Gastrocnemius medialis (tissue), 4 donors: ENCODE measurements at places on chromosomes 2 and 18. TPM values are rescaled to one million over a fixed set of nuclear protein-coding genes. Genes with fewer than 3 reads are reported as not detected.
A peak's percentile ranks its signal among the peaks of the same experiment; 100 is the strongest.

GRCh38 chr2:97758131-97758705, 44.8 kb downstream of the ZAP70 start:
- H3K36me3 ChIP-seq, result no peaks in the 10 kb centered on the region
- H3K4me3 ChIP-seq, result no peak overlapping the region
- peak overlapping the region; percentile 35 for H3K27ac ChIP-seq
- H3K27me3 ChIP-seq, result no peaks in the 10 kb centered on the region
- no peaks in the 10 kb centered on the region for H3K4me1 ChIP-seq

DNA sequence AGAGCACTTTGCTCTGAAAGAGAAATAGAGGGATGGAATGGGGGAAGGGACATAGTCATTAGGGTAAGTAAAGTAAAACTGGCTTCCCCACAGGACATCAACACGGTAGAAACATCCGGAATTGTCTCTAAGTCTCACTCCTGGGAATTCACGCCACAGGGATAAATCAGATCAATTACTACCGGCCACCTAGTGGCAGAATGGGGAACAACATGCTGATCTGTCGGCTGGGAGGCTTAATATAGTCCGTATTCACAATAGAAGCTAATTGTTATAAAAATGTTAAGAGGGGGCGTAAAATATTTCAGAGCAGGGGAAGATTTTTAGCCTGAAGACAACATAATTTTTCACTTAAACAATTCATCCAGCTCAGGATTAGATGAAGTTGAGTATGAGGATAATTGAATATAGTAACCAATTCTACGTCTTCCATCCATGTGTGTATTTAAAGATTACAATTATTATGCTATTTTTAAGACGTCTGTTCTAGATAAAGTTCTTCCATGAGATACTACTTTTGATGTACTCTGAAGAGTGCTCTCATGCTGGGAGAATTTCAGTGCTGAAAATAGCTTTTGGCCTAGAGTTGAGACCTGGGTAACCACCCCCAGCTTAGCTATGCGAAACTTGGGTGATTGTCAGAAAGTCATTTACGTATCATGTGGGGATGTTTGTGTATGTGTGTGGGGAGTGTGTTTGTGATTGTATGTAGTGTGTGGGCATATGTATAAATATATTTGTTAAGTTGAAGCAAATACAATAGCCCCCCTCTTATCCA, 65.7 kb downstream of the LRRTM1 start:
- no peak overlapping the region for H3K27ac ChIP-seq
- H3K36me3 ChIP-seq, result no peaks in the 10 kb centered on the region
- no peak overlapping the region for H3K4me3 ChIP-seq
- H3K27me3 ChIP-seq, result no peaks in the 10 kb centered on the region
- DNase-seq, result no peak

DNA sequence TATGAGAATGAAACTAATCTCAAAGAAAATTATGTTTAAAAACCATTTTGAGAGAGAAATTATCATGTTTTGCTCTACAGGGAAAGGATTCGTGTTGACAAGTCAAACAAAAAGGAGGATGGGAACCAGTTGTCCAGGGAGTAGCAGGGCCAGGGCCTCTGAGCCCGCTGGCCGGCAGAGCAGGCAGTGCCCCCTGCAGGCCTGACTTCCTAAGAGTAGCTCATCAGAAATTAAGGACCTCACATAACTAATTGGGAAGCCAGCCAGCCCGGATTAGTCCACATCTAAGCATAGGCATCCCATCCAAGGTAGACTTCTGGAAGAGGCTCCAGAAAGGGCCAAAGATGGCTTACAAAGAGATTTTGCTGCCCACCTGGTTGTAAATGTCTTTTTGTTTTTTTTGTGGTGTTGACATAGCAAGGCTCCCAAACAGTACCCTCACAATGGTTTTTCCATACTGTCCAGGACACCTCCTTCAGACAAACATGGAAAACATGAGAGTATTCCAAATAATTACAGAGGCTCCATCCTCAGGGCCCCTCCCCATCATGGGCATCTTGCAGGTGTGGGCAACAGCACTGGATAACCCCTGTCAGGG, 241.2 kb upstream of the TANK start:
- no peaks in the 10 kb centered on the region for H3K36me3 ChIP-seq
- H3K27me3 ChIP-seq, result no peaks in the 10 kb centered on the region
- peak; percentile 17 for DNase-seq

- H3K36me3 ChIP-seq, result no peaks in the 10 kb centered on the region
- H3K27me3 ChIP-seq, result no peaks in the 10 kb centered on the region
- H3K4me1 ChIP-seq, result no peaks in the 10 kb centered on the region
- DNase-seq, result no peak
These were observed 13.5 kb upstream of the FEZ2 start for GRCh38 chr2:36611316-36611990.

GRCh38 chr2:181178823-181179412, 198.5 kb downstream of the UBE2E3 start:
- no peak overlapping the region for H3K27ac ChIP-seq
- DNase-seq, result no peak
- H3K27me3 ChIP-seq, result no peaks in the 10 kb centered on the region
- no peak overlapping the region for H3K4me3 ChIP-seq
- peaks cover 4% of the 10 kb centered on the region for H3K4me1 ChIP-seq
- no peaks in the 10 kb centered on the region for H3K36me3 ChIP-seq

- H3K27ac ChIP-seq, result no peak overlapping the region
- H3K36me3 ChIP-seq, result no peaks in the 10 kb centered on the region
- DNase-seq, result no peak
- no peak overlapping the region for H3K4me3 ChIP-seq
- no peaks in the 10 kb centered on the region for H3K27me3 ChIP-seq
These were observed 2.3 kb upstream of the EXOC6B start for GRCh38 chr2:72827966-72828646.

DNA sequence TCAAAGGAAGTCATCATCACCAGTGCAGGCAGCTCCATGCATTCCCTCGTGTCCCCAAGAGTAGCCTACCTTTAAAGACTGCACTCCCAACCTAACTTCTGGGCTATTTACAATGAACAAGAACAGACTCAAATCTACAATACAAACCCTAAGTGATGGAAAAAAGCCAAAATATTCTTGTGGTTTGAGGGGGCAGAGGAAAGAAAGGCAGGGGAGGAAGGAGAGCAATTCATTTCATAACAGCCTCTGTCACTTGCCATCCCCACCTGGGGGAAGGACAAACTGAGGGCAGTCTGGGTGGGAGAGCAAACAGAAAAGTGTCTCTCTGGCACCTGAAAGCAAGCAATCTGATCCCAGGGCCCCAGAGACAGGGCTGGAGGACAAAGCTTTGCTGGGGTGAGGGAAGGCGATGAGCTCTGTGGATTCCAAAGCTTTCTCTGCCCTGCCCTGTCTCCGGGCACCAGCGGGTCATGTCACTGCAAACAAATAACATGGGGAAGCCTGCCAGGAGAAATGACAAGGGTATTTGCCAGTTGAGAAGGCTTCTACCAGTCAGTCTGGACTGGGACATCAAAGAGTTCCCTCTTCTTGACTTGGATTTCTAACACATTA, 528.0 kb upstream of the TNP1 start:
- no peaks in the 10 kb centered on the region for H3K27me3 ChIP-seq
- no peak overlapping the region for H3K27ac ChIP-seq
- DNase-seq, result no peak
- H3K4me1 ChIP-seq, result peaks cover under 1% of the 10 kb centered on the region

DNA sequence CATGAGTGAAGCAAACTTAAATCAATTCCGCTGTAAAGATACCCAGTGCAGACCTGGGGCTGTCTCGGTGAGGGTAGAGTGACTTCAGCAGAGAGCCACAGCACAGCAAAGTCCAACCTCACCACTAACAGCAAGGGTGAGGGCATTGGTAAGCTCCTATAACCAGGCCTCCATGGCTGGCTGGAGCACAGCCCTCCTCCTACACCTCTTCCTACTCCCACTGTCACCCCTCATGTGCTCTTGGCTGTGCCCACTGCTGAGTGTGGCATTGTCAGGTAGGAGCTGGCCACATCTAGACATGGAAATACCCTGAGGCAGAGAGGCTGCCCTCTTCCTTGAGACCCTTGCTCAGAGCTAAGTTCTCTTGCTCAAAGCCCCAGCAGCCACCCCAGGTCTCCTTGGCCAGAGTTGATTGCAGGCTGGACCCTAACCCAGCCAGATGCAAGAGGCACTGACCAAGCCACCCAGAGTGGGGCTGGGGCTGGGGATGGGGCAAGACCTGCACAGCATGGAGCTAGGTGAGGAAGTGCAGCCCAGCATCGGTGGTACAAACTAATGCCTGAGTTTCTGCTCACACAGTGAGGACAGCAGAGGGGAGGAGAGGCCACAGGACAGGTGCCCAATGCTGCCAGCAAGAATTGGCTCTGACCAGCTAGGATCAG, 77.6 kb upstream of the RAB6C start:
- no peak overlapping the region for H3K27ac ChIP-seq
- H3K36me3 ChIP-seq, result no peaks in the 10 kb centered on the region
- DNase-seq, result no peak
- H3K27me3 ChIP-seq, result no peaks in the 10 kb centered on the region
- H3K4me1 ChIP-seq, result no peaks in the 10 kb centered on the region

- DNase-seq, result no peak
- no peak within 1 kb of the TSS for H3K27ac ChIP-seq
- no peaks in the 10 kb centered on the region for H3K36me3 ChIP-seq
- no peaks in the 10 kb centered on the region for H3K27me3 ChIP-seq
- H3K4me1 ChIP-seq, result no peaks in the 10 kb centered on the region
These were observed at the start of gene MSL3B for GRCh38 chr2:233867993-233868532. Gene MSL3B, minus strand, starts transcription at chr2:233868386.

- no peak overlapping the region for H3K27ac ChIP-seq
- no peaks in the 10 kb centered on the region for H3K27me3 ChIP-seq
- H3K36me3 ChIP-seq, result no peaks in the 10 kb centered on the region
- no peak overlapping the region for H3K4me3 ChIP-seq
- no peak for DNase-seq
- H3K4me1 ChIP-seq, result no peaks in the 10 kb centered on the region
These were observed 547.2 kb downstream of the ZNF804A start for GRCh38 chr2:185145316-185146121.

- H3K4me1 ChIP-seq, result no peaks in the 10 kb centered on the region
- no peak overlapping the region for H3K4me3 ChIP-seq
- H3K27ac ChIP-seq, result no peak overlapping the region
- no peaks in the 10 kb centered on the region for H3K27me3 ChIP-seq
These were observed 50.8 kb upstream of the RASGRP3 start for GRCh38 chr2:33425586-33426031.

GRCh38 chr2:45814951-45815621, 163.6 kb downstream of the PRKCE start:
- peaks cover 49% of the 10 kb centered on the region for H3K4me1 ChIP-seq
- no peaks in the 10 kb centered on the region for H3K36me3 ChIP-seq
- no peak overlapping the region for H3K27ac ChIP-seq
- no peak for DNase-seq
- H3K4me3 ChIP-seq, result no peak overlapping the region

DNA sequence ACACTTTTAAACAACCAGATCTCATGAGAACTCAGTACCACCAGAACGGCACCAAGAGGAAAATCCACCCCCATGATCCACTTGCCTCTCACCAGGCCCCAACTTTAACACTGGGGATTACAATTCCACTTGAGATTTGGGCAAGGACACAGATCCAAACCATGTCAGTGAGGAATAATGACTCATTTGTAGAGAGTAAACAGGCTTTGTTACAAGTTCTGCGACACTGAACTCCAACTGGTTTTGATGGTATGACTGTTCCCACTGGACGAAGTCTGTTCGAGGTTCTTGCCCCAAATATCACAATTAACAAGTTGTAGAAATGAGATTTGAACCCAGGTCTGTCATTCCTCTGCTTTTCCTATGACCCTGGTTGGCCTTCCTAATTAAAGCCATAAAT, 718.1 kb upstream of the ID2 start:
- no peaks in the 10 kb centered on the region for H3K27me3 ChIP-seq
- H3K4me1 ChIP-seq, result no peaks in the 10 kb centered on the region
- no peak overlapping the region for H3K4me3 ChIP-seq
- no peak overlapping the region for H3K27ac ChIP-seq
- no peak for DNase-seq

DNA sequence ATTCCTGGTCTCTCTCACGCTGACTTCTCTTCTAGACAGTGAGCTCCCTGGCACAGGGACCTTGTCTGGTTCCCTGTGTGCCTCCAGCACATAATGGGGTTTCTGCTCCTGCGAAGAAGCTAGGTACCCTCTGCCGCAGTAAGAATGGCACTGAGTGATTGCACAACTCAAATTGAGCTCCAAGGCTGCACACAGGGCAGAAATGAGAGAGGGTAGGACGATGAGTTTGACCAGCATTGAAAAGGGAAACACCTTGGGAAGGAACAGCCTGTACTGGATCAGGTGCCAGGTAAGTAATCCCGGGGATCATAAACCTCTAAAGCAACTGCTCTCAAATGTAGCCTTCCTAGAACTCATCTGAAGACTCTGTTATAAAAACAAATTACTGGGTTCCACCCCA, 21.0 kb upstream of the MSGN1 start:
- H3K4me1 ChIP-seq, result peaks cover 35% of the 10 kb centered on the region
- no peaks in the 10 kb centered on the region for H3K36me3 ChIP-seq
- H3K27ac ChIP-seq, result peak overlapping the region; percentile 49

DNA sequence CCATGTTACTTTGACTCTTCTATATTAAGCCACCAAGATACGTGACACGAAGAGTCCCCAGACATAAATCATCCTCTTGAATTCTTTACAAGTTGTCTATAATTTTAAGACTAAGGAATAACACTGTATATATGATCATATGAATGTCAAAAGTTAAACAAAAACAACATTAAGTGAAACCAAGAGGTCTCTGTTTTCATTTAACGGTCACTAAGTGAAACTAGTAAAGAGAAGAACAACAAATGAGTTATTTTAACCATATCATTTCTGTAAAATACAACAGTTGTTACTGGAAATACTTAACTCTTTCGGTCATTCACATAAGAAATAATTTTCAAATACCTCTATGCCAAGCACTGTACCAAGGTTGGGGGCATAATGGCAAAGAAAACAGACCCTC, 45.7 kb upstream of the STK17B start:
- no peaks in the 10 kb centered on the region for H3K36me3 ChIP-seq
- no peaks in the 10 kb centered on the region for H3K4me1 ChIP-seq
- DNase-seq, result no peak
- no peaks in the 10 kb centered on the region for H3K27me3 ChIP-seq

- no peaks in the 10 kb centered on the region for H3K36me3 ChIP-seq
- peaks cover 11% of the 10 kb centered on the region for H3K4me1 ChIP-seq
These were observed 95.6 kb downstream of the SH3BP4 start for GRCh38 chr2:235047171-235048160.

The RUFY4 gene
- not detected for total RNA-seq

The UNC80 gene
- total RNA-seq, result not detected

The CPS1 gene
- 4.5 TPM for total RNA-seq

The UGT1A5 gene
- not detected for total RNA-seq

The BBS5 gene
- 4.5 TPM for total RNA-seq

The CFC1 gene
- not detected for total RNA-seq
